CD4-positive, alpha-beta T cell (primary cell): ENCODE measurements at places on chromosomes 5 and 9. TPM values are rescaled to one million over a fixed set of nuclear protein-coding genes. Genes with fewer than 3 reads are reported as not detected.

The PCDHGA2 gene
- not detected for total RNA-seq

DNA sequence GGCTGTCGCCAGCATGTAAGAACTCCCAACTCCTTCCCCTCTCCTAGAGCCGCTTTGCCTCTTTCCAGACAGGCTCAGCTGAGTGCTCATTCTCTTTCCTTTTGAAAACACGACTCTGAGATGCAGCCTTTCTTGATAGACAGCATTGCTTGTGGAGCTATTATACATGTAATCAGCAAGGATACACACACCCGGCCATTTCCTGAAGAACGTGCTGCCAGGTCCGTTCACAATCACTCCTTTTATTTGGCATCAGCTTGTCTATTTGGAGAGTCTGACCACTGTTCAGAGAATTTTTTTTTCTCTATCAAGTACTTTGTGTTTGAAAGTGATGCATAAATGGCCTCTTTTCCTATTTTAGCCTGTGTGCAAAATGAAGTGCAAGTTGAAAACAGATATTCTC, 328.7 kb downstream of the MARCHF11 start:
- H3K4me3 ChIP-seq = no peak overlapping the region
- no peaks in the 10 kb centered on the region for H3K4me1 ChIP-seq
- H3K27ac ChIP-seq = no peak overlapping the region
- H3K27me3 ChIP-seq = no peaks in the 10 kb centered on the region
- no peak for DNase-seq

GRCh38 chr9:111658943-111659342, 2.5 kb upstream of the GNG10 start:
- no peak overlapping the region for H3K27ac ChIP-seq
- H3K36me3 ChIP-seq = peaks cover 3% of the 10 kb centered on the region
- H3K27me3 ChIP-seq = no peaks in the 10 kb centered on the region
- peaks cover 28% of the 10 kb centered on the region for H3K4me1 ChIP-seq
- H3K4me3 ChIP-seq = no peak overlapping the region

GRCh38 chr5:7980881-7981280, 111.9 kb downstream of the MTRR start:
- no peaks in the 10 kb centered on the region for H3K27me3 ChIP-seq
- no peaks in the 10 kb centered on the region for H3K4me1 ChIP-seq
- no peaks in the 10 kb centered on the region for H3K36me3 ChIP-seq

The C7 gene
- not detected for total RNA-seq

DNA sequence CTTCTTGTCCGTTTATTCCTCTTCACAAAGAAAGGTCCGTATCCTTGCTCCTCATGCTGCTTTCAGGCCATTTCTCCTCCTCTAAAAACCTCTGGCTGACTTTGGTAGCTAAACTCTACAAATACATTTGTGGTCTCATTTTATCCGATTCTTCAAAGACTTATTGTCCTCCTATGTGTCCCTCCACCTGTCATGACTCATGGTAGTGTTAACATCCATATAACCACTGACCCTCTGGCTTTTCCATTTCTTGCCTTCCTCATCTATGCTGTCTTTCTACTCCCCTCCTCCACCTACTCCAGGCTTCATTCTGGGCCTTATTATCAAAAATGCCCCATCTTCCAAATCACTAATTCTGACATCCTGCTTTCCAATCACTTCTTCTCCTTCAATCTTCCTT, 4.1 kb upstream of the SEMA6A start:
- no peaks in the 10 kb centered on the region for H3K36me3 ChIP-seq
- H3K27me3 ChIP-seq = peaks cover 26% of the 10 kb centered on the region
- no peak overlapping the region for H3K4me3 ChIP-seq
- peaks cover 18% of the 10 kb centered on the region for H3K4me1 ChIP-seq

GRCh38 chr5:154278186-154278585, 87.7 kb downstream of the GALNT10 start:
- H3K27me3 ChIP-seq = no peaks in the 10 kb centered on the region
- H3K4me1 ChIP-seq = peaks cover 10% of the 10 kb centered on the region
- no peak overlapping the region for H3K4me3 ChIP-seq
- H3K27ac ChIP-seq = no peak overlapping the region
- H3K36me3 ChIP-seq = no peaks in the 10 kb centered on the region

The PAX5 gene
- 0.11 TPM for total RNA-seq

GRCh38 chr5:9094582-9094981, 451.3 kb downstream of the SEMA5A start:
- no peaks in the 10 kb centered on the region for H3K4me1 ChIP-seq
- no peaks in the 10 kb centered on the region for H3K36me3 ChIP-seq
- H3K4me3 ChIP-seq = no peak overlapping the region
- DNase-seq = no peak

- no peaks in the 10 kb centered on the region for H3K4me1 ChIP-seq
- H3K4me3 ChIP-seq = no peak overlapping the region
- no peak overlapping the region for H3K27ac ChIP-seq
- no peak for DNase-seq
- no peaks in the 10 kb centered on the region for H3K36me3 ChIP-seq
- H3K27me3 ChIP-seq = no peaks in the 10 kb centered on the region
Observed at GRCh38 chr5:35540002-35540401, 77.7 kb upstream of the SPEF2 start.

The GLDC gene
- total RNA-seq = not detected

The NCBP1 gene
- total RNA-seq = 50.7 TPM

GRCh38 chr5:97836816-97837215, 653.8 kb upstream of the RIOK2 start:
- H3K36me3 ChIP-seq = no peaks in the 10 kb centered on the region
- no peak overlapping the region for H3K27ac ChIP-seq
- H3K4me1 ChIP-seq = no peaks in the 10 kb centered on the region
- no peak for DNase-seq

DNA sequence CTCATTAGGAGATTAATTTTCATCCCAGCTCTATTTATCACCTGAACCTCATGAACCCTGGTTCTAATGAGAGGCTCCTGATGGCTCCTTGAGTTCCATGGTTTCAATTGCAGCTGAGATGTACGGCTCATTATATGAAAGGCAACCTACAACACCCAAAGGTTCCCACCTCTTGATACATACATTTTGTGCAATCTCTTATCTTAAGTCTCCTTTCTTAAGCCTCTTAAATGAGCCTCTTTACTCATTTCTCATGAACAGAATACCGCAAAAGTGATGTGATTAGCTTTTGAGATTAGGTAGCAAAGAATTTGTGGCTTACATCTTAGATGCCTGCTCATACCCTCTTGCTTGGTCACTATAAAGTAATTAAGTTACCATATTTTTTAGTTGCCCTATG, 1964.0 kb upstream of the CDH6 start:
- no peak for DNase-seq
- no peak overlapping the region for H3K27ac ChIP-seq
- H3K4me3 ChIP-seq = no peak overlapping the region
- no peaks in the 10 kb centered on the region for H3K4me1 ChIP-seq
- no peaks in the 10 kb centered on the region for H3K27me3 ChIP-seq

The SCGB3A2 gene
- not detected for total RNA-seq

DNA sequence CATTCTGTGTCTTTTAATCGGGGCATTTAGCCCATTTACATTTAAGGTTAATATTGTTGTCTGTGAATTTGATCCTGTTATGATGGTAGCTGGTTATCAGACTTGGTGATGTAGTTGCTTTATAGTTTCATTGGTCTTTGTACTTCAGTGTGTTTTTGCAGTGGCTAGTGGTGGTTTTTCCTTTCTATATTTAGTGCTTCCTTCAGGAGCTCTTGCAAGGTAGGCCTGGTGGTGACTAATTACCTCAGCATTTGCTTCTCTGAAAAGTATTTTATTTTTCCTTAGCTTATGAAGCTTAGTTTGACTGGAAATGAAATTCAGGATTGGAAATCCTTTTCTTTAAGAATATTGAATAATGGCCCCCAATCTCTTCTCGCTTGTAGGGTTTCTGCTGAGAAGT, 156.9 kb downstream of the CNTLN start:
- no peaks in the 10 kb centered on the region for H3K4me1 ChIP-seq
- H3K36me3 ChIP-seq = no peaks in the 10 kb centered on the region
- no peaks in the 10 kb centered on the region for H3K27me3 ChIP-seq
- no peak overlapping the region for H3K27ac ChIP-seq

The OLFML2A gene
- total RNA-seq = not detected

DNA sequence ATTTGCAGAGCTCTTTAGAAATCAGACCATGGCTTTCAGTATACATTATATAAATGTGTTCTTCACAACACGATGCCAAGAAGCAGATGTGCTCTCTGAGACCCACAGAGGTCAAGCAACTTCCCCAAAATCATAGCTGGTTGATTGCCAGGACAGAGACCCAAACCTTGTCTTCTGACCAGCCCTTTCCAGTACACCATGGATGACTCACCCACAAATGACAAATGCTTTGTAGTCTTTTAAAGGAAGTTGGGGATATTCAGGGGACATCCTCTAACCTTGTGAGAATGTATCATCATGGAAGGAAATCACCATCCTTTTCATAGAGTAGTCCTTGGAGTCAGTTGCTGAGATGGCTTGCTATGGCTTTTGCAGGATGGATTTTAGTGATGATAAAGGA, 30.1 kb downstream of the ZNF462 start:
- H3K27ac ChIP-seq = no peak overlapping the region
- H3K36me3 ChIP-seq = no peaks in the 10 kb centered on the region
- no peak overlapping the region for H3K4me3 ChIP-seq
- no peaks in the 10 kb centered on the region for H3K4me1 ChIP-seq
- H3K27me3 ChIP-seq = no peaks in the 10 kb centered on the region
- no peak for DNase-seq

GRCh38 chr5:150750469-150750868, 8.3 kb downstream of the DCTN4 start:
- no peak overlapping the region for H3K4me3 ChIP-seq
- no peaks in the 10 kb centered on the region for H3K27me3 ChIP-seq
- H3K27ac ChIP-seq = no peak overlapping the region
- no peak for DNase-seq
- H3K36me3 ChIP-seq = peaks cover 64% of the 10 kb centered on the region
- H3K4me1 ChIP-seq = peaks cover 7% of the 10 kb centered on the region

The PCDHA5 gene
- not detected for total RNA-seq

DNA sequence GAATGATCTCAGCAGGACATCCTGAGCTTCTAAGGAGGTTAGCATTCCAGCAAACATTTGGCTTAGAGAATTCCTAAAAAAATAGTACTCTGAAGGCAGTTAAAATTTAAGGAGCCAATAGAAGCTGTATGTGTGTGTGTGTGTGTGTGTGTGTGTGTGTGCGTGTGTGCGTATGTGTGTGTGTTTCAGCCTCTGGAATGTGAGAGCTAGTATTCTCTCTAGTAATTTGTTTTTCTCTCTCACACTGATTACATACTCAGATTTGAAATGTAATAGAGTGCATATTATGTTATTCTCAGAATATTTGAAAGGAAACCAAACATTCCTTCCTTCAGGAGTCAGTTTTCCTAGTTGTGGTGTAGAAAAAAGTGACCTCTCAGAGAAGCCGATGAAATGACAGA, 279.6 kb downstream of the TMEM38B start:
- no peak for DNase-seq
- no peaks in the 10 kb centered on the region for H3K27me3 ChIP-seq
- H3K27ac ChIP-seq = no peak overlapping the region
- H3K4me3 ChIP-seq = no peak overlapping the region
- H3K4me1 ChIP-seq = no peaks in the 10 kb centered on the region

- no peaks in the 10 kb centered on the region for H3K27me3 ChIP-seq
- H3K27ac ChIP-seq = no peak overlapping the region
- H3K36me3 ChIP-seq = no peaks in the 10 kb centered on the region
- no peak for DNase-seq
- H3K4me3 ChIP-seq = no peak overlapping the region
Observed at GRCh38 chr5:160188141-160189015, 40.9 kb upstream of the FABP6 start.

DNA sequence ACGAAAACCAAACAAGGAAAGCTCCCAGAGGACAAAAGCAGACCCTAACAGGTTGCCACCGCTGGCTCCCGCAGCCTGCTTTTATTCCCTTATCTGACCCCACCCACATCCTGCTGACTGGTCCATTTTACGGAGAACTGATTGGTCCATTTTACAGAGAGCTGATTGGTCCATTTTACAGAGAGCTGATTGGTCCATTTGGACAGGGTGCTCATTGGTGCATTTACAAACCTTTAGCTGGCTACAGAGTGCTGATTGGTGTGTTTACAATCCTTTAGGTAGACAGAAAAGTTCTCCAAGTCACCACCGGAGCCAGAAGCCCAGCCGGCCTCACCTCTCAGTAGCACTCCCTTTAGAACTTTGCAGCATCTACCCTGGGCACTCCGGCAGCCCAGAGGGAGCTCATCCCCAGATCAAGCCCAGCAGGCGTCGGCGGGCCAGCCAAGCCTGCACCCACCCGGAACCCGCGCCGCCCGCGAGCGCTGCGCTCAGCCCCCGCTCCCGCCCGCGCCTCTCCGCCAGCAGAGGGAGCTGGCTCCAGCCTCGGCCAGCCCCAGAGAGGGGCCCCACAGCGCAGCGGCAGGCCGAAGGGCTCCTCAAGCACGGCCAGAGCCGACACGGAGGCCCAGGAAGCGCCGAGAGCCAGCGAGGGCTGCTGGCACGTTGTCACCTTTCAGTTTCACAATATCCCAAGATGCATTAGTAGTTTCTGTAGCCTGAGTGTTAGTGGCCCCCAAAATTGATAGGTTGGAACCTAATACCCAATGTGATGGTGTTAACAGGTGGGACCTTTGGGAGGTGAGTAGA, 35.3 kb upstream of the CLPTM1L start:
- no peaks in the 10 kb centered on the region for H3K36me3 ChIP-seq
- no peaks in the 10 kb centered on the region for H3K27me3 ChIP-seq
- H3K27ac ChIP-seq = no peak overlapping the region
- peaks cover 18% of the 10 kb centered on the region for H3K4me1 ChIP-seq
- DNase-seq = peak; percentile 41
- H3K4me3 ChIP-seq = peak overlapping the region; percentile 24

DNA sequence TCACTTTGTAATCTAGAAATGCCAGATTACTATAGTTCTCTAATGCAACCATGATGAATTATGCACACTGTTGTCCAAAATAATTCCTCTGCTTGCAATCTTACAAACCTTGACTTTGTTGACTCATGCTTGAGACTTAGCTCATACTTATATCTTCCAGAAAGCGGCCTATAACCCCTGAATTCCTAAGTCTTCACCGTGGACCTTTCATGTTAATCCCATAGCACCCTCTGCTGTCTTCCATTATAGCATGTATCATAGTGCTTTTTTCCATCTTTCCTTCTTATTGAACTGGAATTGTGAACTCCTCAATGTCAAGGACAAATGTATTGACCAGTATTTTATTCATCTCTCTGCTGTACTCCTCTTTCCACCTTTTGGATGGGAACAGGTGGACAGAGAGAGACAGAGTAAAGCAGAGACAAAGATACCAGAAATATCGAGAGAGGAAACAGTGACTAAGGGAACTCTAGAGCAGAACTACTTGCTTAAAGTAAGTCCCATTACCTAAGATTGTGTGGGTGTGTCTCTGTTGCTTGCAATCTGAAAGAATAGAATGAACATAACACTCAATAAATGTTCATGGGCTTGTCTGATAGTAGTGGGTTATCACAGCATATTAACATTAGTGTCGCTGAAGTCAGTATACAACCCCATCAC, 110.0 kb downstream of the LURAP1L start:
- H3K36me3 ChIP-seq = no peaks in the 10 kb centered on the region
- no peaks in the 10 kb centered on the region for H3K27me3 ChIP-seq
- DNase-seq = no peak
- no peak overlapping the region for H3K27ac ChIP-seq

DNA sequence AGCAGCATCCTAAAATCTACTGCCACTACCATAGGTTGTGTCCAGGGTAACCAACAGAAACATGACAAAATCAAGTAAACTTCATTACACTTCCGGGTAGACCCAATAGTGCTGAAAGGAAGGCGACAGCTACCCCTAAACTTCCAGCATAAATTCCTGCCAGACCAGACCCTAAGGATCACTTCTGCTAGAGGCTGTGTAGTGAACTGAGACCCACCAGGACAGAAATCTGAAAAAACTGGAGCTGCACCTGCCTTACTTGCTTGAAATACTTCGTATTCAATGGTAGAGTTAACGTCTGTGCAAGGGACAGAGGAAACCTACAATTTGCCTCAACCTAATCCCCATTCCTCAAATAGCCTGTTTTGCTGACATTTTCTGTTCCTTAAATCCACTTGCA, 1.0 kb upstream of the SECISBP2 start:
- no peaks in the 10 kb centered on the region for H3K27me3 ChIP-seq
- no peak for DNase-seq
- H3K36me3 ChIP-seq = peaks cover 8% of the 10 kb centered on the region
- peak overlapping the region; percentile 97 for H3K27ac ChIP-seq
